Globus pallidus (tissue), 1 donor: ENCODE measurements at places on chromosomes 7 and 10.

DNA sequence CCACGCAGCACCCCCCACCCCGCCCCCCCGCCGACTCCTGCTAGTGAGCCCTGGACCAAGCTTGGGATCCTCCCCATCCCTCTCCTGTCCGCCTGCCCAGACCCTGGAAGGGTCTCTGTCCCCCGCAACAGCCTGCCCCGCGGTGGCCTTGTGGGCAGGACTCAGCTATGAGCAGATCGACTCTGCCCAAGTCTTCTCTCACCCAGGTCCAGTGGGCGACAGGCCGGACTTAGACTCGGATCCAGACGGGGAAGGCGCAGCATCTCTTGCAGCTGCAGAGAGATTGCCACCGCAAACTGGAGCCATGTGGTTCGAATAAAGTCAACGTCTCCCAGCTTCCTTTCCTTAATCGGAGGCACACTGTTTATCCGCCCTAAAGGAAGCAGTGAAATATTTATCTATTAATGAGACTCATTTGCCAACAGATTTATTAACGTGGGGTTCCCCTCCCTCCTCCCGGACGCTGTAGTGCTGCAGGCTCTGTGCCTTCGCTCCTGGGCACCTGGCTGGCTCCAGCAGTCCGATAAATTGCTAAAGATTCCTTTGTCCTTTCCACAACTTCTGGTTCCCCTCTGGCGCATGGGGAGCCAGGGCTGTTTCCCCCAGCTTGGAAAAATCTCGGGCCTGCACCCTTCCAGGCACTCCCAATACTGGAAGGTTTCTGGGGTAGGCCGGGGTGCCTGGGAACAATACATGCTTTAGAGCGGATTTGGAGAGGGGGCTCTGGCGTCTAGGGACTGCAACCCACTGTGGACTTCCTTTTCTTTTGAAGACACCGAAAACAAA lies 634 bp upstream of the HOXA7 start:
- DNase-seq, result no peak

DNA sequence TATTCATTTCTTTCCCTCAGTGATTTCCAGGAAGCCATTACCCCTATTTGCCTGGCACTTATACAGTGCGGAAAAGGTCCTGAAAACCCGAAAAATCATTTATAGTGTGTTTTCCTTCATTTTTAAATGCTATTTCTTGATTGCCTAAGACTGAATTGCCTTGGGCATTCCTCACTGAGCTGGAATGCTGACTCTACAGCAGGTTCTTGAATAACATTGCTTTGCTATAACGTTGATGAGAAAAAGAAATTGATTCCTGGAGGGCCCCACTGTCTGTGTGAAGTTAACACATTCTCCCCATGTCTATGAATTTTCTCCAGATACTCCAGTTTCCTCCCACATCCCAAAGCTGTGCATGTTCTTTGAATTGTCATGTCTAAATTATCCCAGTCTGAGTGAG lies 308.5 kb downstream of the EXOC4 start:
- DNase-seq, result no peak

DNA sequence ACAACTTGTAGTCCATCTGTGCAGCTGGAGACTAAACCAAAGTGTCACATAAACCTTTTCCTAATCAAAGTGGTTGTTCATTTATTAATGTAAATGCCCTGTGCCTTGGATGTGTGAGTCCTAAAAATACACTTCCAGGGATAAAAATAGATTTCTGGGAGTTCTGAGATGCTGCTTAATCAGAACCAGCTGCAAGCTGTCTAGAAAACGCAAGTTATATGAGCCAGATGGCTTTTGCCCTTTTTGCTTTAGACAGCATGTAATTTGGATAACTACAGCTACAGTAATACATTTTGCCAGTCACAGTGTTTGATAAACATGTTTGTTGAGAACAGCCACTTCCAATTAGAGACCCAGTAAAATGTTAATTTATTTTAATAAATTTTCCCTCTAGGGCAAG lies 185.1 kb upstream of the PRPS1L1 start:
- no peak for DNase-seq

DNA sequence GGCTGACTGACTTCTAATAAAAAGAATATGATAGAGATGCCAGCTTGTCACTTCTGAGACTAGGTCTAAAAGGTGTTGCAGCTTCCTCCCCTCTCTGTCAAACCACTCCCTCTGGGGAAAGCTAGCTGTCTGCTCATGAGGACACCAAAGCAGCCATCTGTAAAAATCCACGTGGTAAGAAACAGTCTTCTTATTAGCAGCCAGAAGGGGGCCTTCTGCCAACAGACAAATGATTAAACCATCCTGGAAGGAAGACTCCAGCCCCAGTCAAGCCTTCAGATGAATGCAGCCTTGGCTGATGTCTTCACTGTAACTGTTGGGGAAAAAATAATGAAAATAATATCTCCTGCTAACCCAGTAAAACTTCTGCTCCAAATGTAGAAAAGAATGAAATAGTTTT lies 41.9 kb upstream of the DAGLB start:
- DNase-seq, result no peak

GRCh38 chr10:51117053-51117660 lies 42.9 kb downstream of the PRKG1 start:
- DNase-seq, result no peak

GRCh38 chr7:148695953-148696352 lies 2.8 kb upstream of the CUL1 start:
- no peak for DNase-seq

DNA sequence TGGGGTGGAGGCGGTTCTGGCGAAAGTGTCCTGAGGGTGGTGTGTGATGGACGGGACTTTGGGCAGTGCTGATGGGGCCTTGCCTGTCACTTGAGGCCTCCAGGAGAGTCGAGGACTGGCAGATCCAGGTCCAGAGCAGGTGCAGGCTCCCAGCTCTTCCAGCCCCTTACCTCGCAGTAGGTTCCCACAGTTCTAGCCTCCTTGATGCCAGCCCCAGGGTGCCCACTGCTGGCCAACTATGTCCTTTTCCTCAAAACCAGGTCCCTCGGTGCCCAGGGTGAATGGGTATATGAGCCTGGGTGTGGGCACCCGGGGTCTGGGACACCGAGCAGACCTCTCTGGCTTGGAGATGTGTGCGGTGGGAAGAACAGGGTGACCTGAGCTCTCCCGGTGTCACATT lies 8.3 kb downstream of the FAM20C start:
- DNase-seq, result no peak

GRCh38 chr7:142851919-142852318 lies 3.0 kb upstream of the EPHB6 start:
- no peak for DNase-seq

- DNase-seq, result no peak
Observed at GRCh38 chr7:129855234-129855673, 97.5 kb downstream of the UBE2H start.

DNA sequence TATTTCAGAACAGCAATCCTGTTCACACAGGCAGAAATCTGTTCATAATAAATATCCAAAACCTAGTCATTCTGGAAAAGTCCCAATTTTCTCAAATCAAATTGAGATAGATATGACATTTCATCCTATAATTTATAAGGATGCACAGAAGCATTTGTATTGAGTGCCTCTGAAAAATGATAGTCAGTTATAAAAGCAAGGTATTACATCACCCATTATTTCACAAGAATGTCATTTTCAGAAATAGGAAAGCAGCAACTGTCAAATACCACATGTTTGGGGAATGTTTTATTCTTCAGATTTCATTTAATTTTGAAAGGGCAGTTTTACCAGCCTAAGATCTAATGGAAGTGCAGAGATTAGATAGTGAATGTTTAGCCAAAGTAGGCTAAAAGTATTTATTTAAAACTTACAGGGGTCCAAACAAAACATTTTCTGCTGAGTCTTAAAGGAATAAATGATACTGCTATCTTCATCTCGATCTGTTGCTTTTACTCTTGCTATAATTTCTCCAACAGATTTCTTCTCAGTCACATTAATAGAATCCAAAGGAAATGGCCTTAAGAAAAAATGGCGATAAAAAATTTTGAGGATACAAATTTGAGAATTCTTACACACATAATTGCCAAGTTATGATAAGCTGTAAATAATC lies 185.8 kb downstream of the HGF start:
- no peak for DNase-seq

DNA sequence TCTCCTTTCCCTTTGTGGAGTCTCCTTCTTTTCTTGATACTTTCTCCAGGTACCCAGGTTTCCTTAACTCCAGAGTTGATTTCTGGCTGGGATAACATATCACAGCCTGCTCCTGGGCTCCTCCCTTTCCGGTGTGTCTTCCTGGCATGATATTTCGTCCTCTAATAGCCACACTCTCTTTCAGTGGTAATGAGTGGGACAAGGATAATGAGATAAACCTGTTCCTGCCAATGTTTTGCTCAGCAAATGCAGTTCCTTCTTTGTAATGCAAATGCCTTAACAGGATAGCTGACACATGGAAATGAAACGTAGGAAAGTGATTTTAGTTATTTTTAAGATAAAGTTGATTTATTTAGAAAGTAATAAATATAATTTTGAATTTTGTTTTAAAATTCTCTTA lies 168.6 kb downstream of the NRP1 start:
- DNase-seq, result no peak
